H1 (cell line): ENCODE measurements at places on chromosomes 2 and 18.

DNA sequence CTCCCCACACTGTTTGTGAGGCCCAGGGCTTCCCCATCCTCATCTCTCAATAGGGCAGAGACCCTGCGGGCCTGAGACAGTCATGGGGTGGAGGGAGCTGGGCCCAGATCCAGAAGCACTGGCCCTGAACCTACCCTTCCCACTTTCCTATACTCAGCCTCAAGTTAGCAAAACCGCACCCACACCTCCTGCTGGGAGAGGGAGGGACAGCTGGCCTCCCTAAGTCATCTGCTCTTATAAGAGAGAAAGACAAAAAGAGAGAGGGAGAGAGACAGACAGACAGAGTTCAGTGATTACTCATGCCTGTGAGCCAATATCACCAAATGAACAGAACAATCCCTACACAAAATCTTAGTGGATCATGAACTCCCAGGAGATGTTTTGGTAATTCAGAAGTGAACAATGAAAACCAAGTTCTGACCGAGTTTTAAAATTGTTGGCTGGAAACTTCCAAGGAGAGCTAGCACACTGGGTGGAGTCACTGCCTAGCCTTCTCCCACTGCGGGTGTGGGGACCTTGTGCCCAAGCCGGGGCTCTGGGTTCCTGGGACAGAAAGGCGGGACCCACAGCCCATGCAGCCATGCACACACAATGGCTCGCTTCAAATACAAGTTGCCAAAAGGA lies 130.5 kb downstream of the PXDN start:
- H3K36me3 ChIP-seq, result peaks cover 4% of the 10 kb centered on the region
- H3K4me3 ChIP-seq, result no peak overlapping the region
- H3K27ac ChIP-seq, result no peak overlapping the region
- H3K27me3 ChIP-seq, result no peaks in the 10 kb centered on the region
- H3K4me1 ChIP-seq, result peaks cover 12% of the 10 kb centered on the region

- DNase-seq, result no peak
- H3K27ac ChIP-seq, result no peak overlapping the region
- H3K27me3 ChIP-seq, result no peaks in the 10 kb centered on the region
Observed at GRCh38 chr2:160491911-160492371, 1.7 kb downstream of the RBMS1 start.

- no peaks in the 10 kb centered on the region for H3K27me3 ChIP-seq
- DNase-seq, result no peak
- H3K36me3 ChIP-seq, result peaks cover 6% of the 10 kb centered on the region; the same call in 1 of the 2 replicates
- H3K4me1 ChIP-seq, result no peaks in the 10 kb centered on the region
- no peak overlapping the region for H3K27ac ChIP-seq
- H3K4me3 ChIP-seq, result no peak overlapping the region
Observed at GRCh38 chr2:42254186-42254895, 85.2 kb downstream of the EML4 start.

DNA sequence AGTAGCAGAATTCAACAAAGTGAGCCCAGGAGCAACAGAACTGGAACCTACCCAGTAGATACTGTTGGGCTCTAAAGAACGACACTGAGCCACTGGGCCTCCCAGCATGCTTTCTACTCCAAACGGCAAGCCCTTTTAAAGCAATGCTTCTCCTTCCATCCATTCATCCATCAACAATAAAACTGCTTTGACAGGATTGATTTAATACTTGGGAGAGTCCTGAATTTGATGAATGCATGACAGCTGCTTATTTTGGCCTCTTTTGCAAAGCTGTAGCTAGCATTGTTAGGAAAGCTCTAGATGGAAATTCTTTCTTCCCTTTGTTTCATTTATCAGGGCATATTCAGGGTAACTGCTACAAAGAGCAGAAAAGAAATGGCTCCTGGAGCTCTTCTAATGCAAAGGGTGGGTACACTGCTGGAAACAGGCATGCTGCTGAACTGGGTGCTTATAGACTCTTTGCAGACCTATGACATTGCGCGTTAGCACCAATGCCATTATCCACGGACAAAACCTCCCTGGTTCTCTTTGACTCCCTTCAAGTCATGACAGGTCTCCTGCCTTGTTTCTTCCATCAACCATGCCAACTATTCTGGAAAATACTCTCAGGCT lies 138.4 kb upstream of the HNRNPA3 start:
- no peaks in the 10 kb centered on the region for H3K4me1 ChIP-seq
- no peak for DNase-seq
- no peaks in the 10 kb centered on the region for H3K36me3 ChIP-seq
- H3K27me3 ChIP-seq, result no peaks in the 10 kb centered on the region
- H3K27ac ChIP-seq, result no peak overlapping the region
- no peak overlapping the region for H3K4me3 ChIP-seq

- no peaks in the 10 kb centered on the region for H3K36me3 ChIP-seq
- no peak overlapping the region for H3K4me3 ChIP-seq
- no peak for DNase-seq
- H3K27me3 ChIP-seq, result no peaks in the 10 kb centered on the region
- no peak overlapping the region for H3K27ac ChIP-seq
Observed at GRCh38 chr2:28687171-28687570, 64.5 kb upstream of the PPP1CB start.

DNA sequence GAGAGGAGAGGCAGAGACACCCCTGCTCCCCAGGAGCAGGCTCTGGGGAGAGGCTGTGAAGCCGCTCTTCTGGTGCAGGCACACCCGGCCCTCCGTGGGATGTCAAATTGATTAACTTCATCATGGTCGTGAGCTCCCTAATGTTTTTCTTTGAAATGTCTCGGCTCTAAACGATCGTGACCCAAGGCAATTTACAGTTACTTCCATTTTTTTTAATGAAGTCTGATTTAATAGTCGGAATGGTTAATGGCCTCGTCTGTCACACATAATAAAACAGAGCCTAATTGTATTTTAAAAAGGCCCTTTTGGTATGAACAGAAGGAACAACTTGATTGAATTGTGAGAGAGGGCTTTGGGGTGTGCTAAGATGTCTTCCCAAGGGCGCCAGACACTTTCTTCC lies 130.2 kb downstream of the SMAD2 start:
- H3K27me3 ChIP-seq, result no peaks in the 10 kb centered on the region
- no peak overlapping the region for H3K27ac ChIP-seq
- no peaks in the 10 kb centered on the region for H3K36me3 ChIP-seq
- H3K4me3 ChIP-seq, result no peak overlapping the region
- DNase-seq, result no peak

- H3K27ac ChIP-seq, result no peak overlapping the region
- H3K4me1 ChIP-seq, result no peaks in the 10 kb centered on the region
- no peak for DNase-seq
- no peaks in the 10 kb centered on the region for H3K36me3 ChIP-seq
- H3K4me3 ChIP-seq, result no peak overlapping the region
Observed at GRCh38 chr2:190512539-190513095, 21.9 kb downstream of the NEMP2 start.

GRCh38 chr2:20942646-20943125 lies 101.2 kb downstream of the APOB start:
- no peak for DNase-seq
- H3K27me3 ChIP-seq, result no peaks in the 10 kb centered on the region
- H3K4me1 ChIP-seq, result no peaks in the 10 kb centered on the region

GRCh38 chr2:148552675-148553331 lies 91.7 kb upstream of the EPC2 start:
- H3K4me3 ChIP-seq, result no peak overlapping the region
- no peak for DNase-seq
- H3K36me3 ChIP-seq, result no peaks in the 10 kb centered on the region
- H3K27ac ChIP-seq, result no peak overlapping the region
- H3K4me1 ChIP-seq, result peaks cover 5% of the 10 kb centered on the region; the same call in 1 of the 2 replicates
- H3K27me3 ChIP-seq, result no peaks in the 10 kb centered on the region

DNA sequence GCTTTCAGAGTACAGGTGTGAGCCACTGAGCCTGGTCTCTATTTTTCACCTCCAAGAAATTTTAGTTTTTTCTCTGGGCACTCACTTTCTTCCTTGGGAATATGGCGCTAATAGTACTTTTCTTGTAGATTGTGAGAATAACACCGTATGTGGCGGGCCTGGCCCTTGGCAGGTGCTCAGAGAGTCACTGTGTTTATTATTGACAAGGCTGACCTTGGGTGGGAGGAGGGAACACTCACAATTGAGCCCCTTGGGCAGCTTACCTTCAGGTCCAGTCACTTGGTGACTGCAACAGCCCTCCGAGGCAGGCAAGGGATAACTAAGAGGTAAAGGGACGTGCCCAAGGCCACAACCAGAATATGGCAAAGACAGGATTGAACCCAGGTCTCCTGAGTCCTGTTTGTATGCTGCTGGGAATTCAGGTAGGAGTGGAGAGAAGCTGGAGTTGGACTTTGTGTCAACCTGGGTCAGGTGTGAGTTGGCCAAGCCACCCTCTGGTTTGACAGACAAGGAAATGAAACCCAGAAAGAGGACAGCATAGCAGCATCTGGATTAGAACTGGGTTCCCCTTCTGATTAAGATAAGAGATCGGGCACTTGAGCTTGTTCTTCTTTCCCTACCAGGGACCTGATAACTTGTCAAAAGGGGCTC lies 2.8 kb upstream of the STK25 start:
- H3K27me3 ChIP-seq, result peaks cover 9% of the 10 kb centered on the region
- no peaks in the 10 kb centered on the region for H3K36me3 ChIP-seq
- H3K4me1 ChIP-seq, result peaks cover 2% of the 10 kb centered on the region
- H3K27ac ChIP-seq, result no peak overlapping the region
- no peak overlapping the region for H3K4me3 ChIP-seq
- DNase-seq, result no peak

- no peaks in the 10 kb centered on the region for H3K4me1 ChIP-seq
- no peak overlapping the region for H3K27ac ChIP-seq
- no peak for DNase-seq
- H3K27me3 ChIP-seq, result no peaks in the 10 kb centered on the region
- no peak overlapping the region for H3K4me3 ChIP-seq
Observed at GRCh38 chr18:24181806-24182205, 42.9 kb downstream of the CABYR start.

GRCh38 chr18:69209761-69210160 lies 190.9 kb upstream of the DOK6 start:
- H3K27me3 ChIP-seq, result no peaks in the 10 kb centered on the region
- H3K36me3 ChIP-seq, result no peaks in the 10 kb centered on the region
- H3K27ac ChIP-seq, result no peak overlapping the region
- no peak for DNase-seq

DNA sequence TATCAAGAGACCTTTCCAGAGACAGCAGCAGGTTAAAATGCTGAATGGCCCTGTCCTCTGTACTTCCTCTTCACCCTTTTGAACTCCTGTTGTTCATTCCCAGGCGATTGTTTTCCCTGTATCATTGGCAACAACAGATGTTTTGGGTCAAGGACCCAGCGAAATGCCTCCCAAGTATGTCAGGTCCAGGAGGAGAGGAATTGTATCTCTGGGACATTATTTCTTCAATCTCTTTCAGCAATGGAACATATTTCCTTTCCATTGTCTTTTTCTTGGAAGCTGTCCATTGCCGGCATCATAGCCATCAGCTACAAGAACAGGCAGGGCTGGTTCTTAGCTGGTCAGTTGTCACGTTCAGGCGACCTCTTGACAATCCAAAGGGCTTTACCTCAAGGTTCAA lies 76.2 kb downstream of the NRP2 start:
- no peak overlapping the region for H3K27ac ChIP-seq
- DNase-seq, result no peak
- no peaks in the 10 kb centered on the region; the same call in 1 of the 2 replicates for H3K4me1 ChIP-seq
- H3K27me3 ChIP-seq, result no peaks in the 10 kb centered on the region; the same call in 1 of the 2 replicates
- no peak overlapping the region for H3K4me3 ChIP-seq

DNA sequence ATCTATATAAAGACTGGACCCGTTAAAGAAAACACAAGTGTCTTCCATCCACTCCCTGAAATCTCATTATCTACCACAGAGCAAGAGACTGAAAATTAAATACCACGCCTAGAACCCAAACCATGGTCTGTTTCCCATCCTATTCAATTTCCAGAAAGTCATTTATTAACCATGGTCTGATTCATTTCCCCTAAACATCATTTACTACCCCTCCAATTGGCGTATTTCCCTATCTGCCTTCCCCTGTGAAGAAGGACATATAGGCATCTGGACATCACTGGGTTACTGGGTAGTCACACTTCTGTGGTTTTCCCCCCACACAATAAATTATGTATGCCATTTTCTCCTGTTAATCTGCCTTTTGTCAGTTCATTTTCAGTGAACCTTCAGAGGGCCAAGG lies 30.8 kb downstream of the CCDC93 start:
- DNase-seq, result no peak
- no peak overlapping the region for H3K4me3 ChIP-seq
- H3K36me3 ChIP-seq, result peaks cover 5% of the 10 kb centered on the region
- no peak overlapping the region for H3K27ac ChIP-seq

DNA sequence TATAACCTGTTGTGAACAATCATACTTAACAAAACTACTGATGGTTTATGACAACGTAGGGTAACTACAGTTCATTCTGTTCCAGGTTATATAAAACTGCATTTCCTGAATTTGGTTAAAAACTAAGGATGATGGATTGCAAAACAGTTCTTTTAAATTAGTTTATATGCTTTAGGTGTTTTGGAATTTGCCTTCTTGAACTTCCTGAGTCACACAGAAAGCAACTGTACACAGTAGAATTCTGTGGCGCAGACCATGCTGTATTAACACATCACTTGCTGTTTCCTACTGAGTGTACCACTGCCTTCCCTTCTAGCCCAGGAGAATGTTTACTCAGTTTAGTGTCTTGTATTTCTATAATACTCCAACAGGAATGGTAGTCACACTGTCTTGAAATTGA lies 19.4 kb downstream of the ITGB1BP1 start:
- H3K4me3 ChIP-seq, result no peak overlapping the region
- no peaks in the 10 kb centered on the region; the same call in 1 of the 2 replicates for H3K36me3 ChIP-seq
- no peaks in the 10 kb centered on the region for H3K27me3 ChIP-seq
- DNase-seq, result no peak

DNA sequence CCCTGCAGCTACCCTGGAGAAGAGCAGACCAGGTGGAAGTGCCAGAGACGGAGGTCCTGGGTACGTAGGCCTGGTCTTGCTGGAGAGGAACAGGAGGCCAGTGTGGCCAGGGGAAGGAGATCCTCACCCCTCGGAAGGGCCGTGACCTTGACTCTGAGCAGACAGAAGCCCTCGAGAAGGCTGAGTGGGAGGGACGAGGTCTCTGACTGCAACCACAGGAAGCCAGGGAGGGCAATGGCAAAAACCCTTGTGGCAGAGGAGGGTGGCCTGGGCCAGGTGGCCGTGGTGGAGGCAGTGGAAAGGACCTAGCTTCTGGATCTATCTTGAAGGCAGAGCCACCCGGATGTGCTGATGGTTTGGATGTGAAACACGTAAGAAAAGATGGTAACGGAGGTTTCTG lies 28.1 kb downstream of the THAP4 start:
- DNase-seq, result no peak
- no peaks in the 10 kb centered on the region for H3K4me1 ChIP-seq
- no peak overlapping the region for H3K4me3 ChIP-seq
- no peaks in the 10 kb centered on the region for H3K27me3 ChIP-seq
- no peaks in the 10 kb centered on the region for H3K36me3 ChIP-seq

- H3K27ac ChIP-seq, result no peak overlapping the region
- H3K4me1 ChIP-seq, result no peaks in the 10 kb centered on the region
- no peak for DNase-seq
- H3K27me3 ChIP-seq, result no peaks in the 10 kb centered on the region
Observed at GRCh38 chr2:168165397-168165796, 82.0 kb downstream of the STK39 start.

DNA sequence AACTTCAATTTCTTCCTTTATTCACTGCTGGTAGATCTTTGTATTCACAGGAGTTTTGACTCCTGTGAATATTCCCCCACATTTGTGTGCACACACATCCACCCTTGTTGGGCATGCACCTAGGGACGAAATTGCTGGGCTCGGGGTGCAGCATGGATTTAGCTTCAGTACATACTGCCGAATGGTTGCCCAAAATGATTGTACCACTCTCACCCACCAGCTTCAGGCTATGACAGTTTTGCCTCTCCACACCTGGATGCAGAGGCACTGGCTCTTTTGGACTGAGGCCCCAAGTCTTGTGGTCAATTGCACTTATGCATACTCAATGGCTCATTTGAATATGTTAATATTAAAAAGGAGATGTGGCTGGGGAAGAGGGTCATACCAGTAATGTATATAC lies 65.1 kb upstream of the ODC1 start:
- H3K27me3 ChIP-seq, result no peaks in the 10 kb centered on the region; the same call in 1 of the 2 replicates
- H3K27ac ChIP-seq, result no peak overlapping the region
- no peak for DNase-seq
